ENCODE measurements at places on chromosomes 11 and 22. TPM values are rescaled to one million over a fixed set of nuclear protein-coding genes. Genes with fewer than 3 reads are reported as not detected.

- DNase-seq, result peak; percentile 79
Measured at GRCh38 chr11:61587541-61587941, 6.7 kb upstream of the SYT7 start.

DNA sequence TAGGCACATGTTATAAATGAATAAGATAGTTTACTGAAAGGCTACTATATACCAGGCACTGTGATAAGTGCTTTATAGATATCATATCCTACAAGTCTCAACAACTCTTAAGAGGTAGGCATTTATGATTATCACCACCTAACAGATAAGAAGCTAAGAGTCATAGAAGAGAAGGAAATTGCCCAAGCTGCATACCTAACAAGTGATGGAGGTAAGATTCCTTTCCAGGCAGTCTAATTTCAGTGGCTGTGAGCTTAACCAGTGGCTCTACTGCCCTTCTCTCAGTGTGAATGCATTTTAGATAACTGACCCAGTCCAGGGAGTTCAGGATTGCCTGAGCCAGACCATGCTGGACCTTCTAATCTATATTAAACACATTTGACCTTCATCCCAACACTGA is 39.2 kb downstream of the HEPHL1 start:
- no peak for DNase-seq

GRCh38 chr11:117823294-117823945 is 1.1 kb downstream of the FXYD2 start:
- peak; percentile 75 for DNase-seq

GRCh38 chr11:75597636-75598035 is 35.6 kb downstream of the SERPINH1 start:
- no peak for DNase-seq

Gene CHCHD10
- total RNA-seq, result 20.7 TPM

DNA sequence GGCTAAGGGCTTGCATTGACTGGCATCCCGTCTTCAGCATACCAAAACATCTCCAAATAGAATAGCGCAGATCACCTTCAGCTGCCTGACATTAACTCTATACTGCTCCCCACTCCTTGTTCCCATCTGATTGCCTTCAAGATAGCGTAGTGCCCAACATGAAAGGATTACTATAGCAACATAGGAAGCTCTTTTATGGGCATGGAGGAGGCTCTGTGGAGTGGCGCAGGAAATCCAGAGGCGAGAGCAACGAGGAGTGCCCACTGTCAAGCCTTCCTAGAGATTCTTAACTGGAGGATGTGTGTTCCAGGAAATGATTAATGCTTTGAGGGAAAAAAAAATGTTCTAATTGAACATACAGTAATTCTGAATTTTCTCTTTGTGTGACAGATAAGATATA is 213.3 kb downstream of the CADM1 start:
- no peak for DNase-seq

DNA sequence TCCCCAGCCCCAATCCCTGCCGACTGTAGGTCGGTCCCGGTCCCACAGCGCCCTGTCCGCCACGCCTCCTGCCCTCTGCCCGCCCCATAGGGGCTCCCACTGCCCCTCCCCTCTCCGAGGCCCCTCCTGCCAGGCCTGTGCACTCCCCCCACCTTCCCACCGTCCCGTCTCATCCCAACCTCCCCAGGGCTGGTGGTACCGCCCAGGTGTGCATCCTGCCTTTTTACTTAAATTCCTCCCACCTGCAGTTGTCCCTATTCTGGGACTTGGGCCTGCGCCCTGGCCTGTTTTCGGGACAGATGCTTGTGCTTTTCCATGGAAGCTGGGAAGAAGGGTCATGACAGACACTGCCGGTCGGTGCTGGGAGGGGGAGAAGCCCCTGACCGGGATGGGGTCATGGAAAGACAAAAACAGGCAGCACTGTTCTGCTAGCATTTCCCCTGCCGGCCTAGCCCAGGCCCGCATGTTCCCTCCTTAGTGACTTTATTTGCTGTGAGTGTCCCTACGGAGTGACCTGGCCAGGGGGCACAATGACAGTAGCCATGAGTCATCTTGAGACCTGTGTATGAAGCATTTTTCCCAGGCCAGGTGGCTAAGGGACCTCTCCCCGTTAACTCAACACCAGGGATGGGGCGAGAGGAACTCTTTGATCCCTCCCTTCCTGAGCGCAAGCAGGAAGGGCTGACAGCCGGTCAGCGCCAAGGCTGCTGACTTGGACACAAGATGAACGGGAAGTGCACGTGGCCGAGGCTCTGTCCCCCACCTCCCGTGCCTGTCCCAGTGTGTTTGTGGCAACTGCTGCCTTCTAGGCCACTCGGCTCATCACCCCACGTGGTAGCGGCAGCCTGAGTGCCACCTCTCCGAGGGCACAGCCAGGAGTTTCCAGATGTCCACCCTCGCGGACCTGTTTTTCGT is 7.1 kb downstream of the TBX1 start:
- peak; percentile 80 for DNase-seq

DNA sequence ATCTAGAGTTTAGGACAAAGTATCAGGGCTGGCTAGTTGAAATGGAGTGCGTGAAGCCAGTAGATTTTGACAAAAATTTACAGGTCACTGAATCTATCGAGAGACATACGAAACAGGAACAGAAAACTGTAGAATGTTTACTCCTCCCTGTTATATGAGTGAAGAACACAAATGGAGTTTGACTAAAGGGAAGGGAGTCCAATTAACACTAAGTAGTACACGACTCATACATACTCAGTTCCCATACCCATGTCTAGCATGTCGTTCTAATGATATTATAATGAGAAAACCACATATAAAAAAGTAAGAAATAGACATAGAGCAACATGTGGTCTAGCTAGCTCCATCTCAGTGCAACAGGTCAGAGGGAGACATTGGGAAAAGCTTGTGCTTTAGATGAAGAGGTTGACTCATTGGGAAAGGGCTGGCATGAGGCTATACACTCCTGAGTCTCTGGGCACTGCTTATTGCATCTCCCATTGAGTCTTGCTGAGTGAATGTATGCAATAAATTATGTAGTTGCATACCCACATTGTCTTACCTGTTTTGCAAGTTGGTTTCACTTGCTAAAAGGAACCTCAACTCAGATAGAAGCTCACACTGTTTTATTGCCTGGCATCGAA is 43.5 kb downstream of the CD44 start:
- DNase-seq, result no peak

Gene APOBEC3G
- 12.5 TPM for total RNA-seq

GRCh38 chr22:34587357-34588356 is 478.3 kb upstream of the ISX start:
- no peak for DNase-seq

Gene MYBPC3
- not detected for total RNA-seq

DNA sequence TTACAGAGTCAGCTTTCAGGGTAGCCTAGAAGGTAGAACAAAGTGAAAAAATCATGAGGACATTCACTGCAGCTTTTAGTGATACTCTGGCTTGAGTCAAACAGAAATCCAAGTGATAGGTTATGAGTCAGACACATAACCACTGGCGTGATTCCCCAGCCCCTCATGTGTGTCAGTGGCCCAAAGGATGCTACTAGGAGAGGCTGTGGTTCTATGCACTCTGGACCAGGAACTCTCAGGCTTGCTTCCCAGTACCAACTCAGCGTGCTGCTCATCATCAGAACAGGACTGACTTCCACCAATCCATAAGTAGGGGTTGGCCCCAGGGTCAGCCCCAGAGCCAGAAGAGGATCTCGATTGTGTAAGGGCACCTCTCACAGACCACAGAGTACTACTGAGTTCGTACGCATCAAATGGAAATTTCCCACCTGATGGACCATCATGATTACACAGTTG is 116.8 kb downstream of the MED15 start:
- no peak for DNase-seq

Gene KRTAP5-6
- not detected for total RNA-seq

GRCh38 chr22:43969989-43970755 is 14.9 kb downstream of the SAMM50 start:
- DNase-seq, result peak; percentile 41

- no peak for DNase-seq
Measured at GRCh38 chr11:48106166-48106565, 110.4 kb upstream of the OR4B1 start.

- DNase-seq, result no peak
Measured at GRCh38 chr22:21862386-21863245, 4.8 kb downstream of the MAPK1 start.

Gene TNNT3
- total RNA-seq, result 4.3 TPM

- no peak for DNase-seq
Measured at GRCh38 chr22:40176921-40177737, 596 bp upstream of the TNRC6B start.

GRCh38 chr11:35515224-35515623 is 10.2 kb downstream of the PAMR1 start:
- DNase-seq, result no peak

GRCh38 chr11:127130321-127130720 is 129.8 kb upstream of the KIRREL3 start:
- DNase-seq, result no peak

DNA sequence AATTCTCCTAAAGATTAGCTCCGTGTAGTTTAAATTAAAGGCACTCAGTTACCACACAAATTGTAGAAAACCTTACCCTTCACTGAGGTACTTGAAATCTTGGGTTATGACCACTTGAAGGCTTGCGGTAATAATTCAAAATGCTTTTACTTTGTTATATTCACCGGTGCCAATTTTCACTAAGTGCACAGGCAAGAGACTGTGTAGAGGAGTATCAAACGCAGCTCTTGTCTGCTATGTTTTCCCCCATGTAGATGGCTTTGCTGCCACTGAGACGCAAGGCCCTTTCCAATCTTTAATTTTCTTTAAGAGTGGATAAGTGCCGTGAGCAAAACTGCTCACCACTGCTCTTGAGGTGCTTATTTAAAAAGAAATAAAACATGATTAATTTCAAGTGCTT is 155.8 kb downstream of the CADM1 start:
- no peak for DNase-seq

GRCh38 chr22:32897400-32897799 is 95.9 kb downstream of the TIMP3 start:
- no peak for DNase-seq

GRCh38 chr22:32815943-32816342 is 14.4 kb downstream of the TIMP3 start:
- DNase-seq, result peak; percentile 54

- DNase-seq, result no peak
Measured at GRCh38 chr22:19681863-19682245, 32.4 kb upstream of the SEPTIN5 start.

GRCh38 chr11:60831501-60832079 is 10.3 kb upstream of the CCDC86 start:
- no peak for DNase-seq

- DNase-seq, result no peak
Measured at GRCh38 chr11:92685049-92685448, 284.4 kb upstream of the MTNR1B start.

- no peak for DNase-seq
Measured at GRCh38 chr11:17386331-17387084, 2.0 kb downstream of the KCNJ11 start.

GRCh38 chr22:30390974-30391691 is 3.9 kb upstream of the RNF215 start:
- no peak for DNase-seq

Gene KCNJ11
- total RNA-seq, result 0.71 TPM

- DNase-seq, result no peak
Measured at GRCh38 chr22:31945971-31946680, 1.8 kb downstream of the YWHAH start.

Gene DEUP1
- total RNA-seq, result not detected

GRCh38 chr22:23047742-23048141 is 22.6 kb upstream of the GNAZ start:
- DNase-seq, result no peak

- peak; percentile 89 for DNase-seq
Measured at GRCh38 chr22:20298803-20299745, 20.8 kb downstream of the DGCR6L start.

DNA sequence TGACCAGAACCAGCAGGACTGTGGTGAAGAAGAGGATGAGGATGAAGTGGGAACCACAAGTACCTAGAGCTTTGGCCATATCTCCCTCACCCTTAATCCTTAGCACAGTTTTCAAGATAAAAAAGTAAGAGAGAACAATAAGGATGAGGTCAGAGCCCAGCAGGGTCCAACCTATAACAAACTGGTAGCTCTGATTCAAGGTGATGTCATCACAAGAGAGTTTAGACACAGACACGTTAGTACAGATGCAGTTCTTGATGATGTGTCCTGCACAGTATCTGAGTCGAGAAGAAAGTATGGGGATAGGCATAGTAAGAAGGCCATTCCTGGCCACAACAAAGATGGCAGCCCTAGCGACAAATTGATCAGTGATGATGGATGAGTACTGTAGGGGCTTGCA is 586 bp downstream of the OR56A5 start:
- no peak for DNase-seq

- no peak for DNase-seq
Measured at GRCh38 chr11:92313784-92314183, 89.2 kb downstream of the FAT3 start.

DNA sequence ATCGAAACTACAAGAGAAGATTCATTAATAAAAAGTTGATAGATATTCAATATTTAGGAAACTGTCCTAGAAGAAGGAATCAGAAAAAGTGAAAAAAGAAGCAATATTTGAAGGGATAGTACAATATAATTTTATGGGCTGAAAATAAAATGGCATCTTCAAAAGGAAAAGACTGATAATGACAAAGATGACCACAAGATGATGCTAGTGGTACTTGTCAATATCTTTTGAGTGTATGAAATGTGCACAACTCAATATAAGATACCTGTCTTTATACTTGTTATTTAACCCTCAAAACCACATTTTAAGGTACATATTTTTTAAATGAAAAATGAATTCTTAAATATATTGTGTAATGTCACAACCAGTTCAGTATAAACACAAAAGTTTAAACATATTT is 1059.6 kb upstream of the RAG2 start:
- DNase-seq, result no peak

Gene MMP11
- total RNA-seq, result 7.5 TPM

Gene ACR
- total RNA-seq, result 0.68 TPM

DNA sequence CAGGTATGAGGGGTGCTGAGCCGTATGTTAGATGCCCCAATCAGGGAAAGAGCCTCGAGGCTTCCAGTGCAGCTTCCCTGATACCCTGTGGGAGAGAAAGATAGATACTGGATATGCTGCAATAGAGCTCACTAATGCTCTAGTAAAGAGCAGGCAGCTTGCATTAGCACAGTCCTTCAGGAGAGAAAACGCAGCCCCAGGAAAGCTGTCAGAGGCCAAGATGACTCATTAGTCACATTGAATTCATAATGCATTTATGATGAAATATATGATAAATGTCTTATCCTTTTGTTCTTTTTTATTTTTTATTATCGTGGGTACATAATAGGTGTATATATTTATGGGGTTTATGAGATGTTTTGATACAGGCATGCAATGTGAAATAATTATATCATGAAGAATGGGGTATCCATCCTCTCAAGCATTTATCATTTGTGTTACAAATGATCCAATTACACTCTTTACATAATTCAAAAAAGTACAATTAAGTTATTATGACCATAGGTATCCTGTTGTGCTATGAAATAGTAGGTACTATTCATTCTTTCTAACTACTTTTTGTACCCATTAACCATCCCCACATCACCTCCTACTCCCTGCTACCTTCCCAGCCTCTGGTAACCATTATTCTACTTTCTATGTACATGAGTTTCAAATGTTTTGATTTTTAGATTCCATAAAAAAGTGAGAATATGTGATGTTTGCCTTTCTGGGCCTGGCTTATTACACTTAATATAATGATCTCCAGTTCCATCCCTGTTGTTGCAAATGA is 94.5 kb upstream of the TOP3B start:
- no peak for DNase-seq

Gene MS4A12
- total RNA-seq, result not detected

Gene GTSE1
- total RNA-seq, result not detected

- no peak for DNase-seq
Measured at GRCh38 chr11:22522225-22522624, 103.4 kb downstream of the FANCF start.

Gene PRR5
- 13.6 TPM for total RNA-seq

GRCh38 chr11:43987384-43988039 is 45.1 kb downstream of the C11orf96 start:
- peak; percentile 96 for DNase-seq

Data from sigmoid colon (tissue), 7 donors.